DND-41 (cell line): ENCODE measurements at places on chromosomes 7 and 10.

DNA sequence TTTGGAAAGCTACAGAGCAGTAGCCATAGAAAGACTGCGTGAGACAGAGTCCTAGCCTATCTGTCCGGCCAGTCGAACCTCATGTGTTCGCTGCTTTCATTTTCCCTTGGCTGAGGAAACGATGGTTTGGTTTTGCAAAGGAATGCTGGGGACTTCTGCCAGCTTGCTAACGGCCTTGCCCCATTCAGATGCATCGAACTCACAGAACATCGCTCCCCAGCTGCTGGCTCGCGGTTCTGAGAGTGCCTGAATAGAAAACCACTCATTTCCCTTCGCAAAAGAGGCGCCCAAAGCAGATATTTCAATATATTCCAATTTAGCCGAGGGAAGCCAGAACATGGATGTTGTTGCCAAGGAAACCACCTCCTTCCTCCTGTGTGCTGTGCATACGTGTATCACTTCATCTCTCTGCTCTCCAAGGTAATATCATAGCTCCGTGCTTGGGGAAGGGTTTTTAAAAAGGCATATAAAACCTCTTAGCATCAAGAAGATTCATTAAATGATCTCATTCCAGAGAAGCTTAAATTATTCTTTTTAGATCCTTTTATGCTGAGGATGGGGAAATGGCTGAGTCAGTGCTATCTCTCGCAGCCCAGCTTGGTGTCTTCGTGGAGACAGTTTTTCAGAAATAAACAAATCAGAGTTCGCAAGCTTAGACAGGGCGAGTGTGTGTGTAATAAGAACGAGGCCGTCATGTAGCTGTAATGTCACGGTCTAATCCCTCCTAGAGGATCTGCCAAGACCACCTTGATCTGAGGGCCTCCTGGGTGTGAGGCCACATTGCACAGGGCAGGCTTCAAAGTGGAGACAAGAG is 215.2 kb downstream of the RPS24 start:
- DNase-seq, result no peak

- no peak for DNase-seq
These were observed 22.0 kb downstream of the YKT6 start for GRCh38 chr7:44222776-44223261.

GRCh38 chr10:50431133-50431532 is 179.8 kb upstream of the ASAH2 start:
- no peak for DNase-seq

- DNase-seq, result no peak
These were observed 131.7 kb upstream of the ADAM12 start for GRCh38 chr10:126519992-126520391.

- DNase-seq, result no peak
These were observed 1004.2 kb downstream of the GRID1 start for GRCh38 chr10:85362401-85362800.

DNA sequence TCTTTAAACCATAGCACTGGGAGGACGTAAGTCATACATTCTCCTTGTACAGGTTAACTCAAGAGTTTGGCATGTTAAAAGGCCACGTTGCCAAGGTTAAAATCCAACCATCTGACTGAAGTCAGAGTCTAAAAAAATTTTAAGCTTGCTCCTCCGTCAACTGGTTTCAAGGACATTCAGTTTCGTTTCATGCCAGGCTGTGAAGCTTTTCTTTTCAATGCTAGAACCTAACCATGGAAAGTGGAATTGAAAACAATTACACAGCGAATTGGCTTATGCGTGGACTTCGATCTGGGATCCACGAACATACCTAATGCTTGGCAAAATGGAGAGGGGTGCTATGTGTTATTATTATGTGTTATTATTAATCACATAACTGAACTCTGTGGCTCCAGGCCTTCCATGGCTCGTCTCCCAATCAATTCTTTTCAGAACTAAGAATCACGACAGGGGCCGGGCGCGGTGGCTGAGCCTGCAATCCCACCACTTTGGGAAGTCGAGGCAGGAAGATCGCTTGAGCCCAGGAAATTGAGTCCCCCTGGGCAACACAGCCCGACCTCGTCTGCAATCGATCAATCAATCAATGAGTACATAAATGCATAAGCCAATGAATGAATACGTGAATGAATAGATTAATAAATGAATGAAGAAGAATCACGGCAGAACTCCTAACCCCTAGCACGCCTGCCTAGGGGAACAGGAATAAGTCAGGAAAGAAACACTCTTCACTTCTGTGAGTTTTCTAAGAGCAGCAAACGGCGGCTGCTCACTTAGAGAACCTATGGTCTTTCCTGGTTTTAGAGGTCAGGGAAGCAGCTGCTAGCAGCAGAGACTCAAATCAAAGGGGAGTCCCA is 733 bp upstream of the ARL5B start:
- no peak for DNase-seq

DNA sequence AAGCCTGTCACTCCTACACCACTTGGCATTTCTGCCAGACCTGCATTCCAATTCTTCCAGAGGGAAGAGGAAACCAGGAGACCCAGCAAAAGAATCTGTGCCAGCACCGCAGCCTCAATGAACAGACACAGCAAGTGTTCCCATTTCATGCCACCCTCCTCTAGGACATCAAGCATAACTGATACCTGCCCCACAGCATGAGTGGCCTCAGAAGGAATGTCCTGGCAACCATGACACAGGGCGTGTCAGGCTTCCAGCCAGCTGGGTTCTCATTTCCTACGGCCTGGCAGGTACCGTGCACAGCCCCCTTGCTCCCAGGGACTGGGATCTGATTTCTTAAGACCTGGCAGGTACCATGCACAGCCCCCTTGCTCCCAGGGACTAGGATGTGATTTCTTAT is 7.8 kb downstream of the MAD1L1 start:
- DNase-seq, result no peak

DNA sequence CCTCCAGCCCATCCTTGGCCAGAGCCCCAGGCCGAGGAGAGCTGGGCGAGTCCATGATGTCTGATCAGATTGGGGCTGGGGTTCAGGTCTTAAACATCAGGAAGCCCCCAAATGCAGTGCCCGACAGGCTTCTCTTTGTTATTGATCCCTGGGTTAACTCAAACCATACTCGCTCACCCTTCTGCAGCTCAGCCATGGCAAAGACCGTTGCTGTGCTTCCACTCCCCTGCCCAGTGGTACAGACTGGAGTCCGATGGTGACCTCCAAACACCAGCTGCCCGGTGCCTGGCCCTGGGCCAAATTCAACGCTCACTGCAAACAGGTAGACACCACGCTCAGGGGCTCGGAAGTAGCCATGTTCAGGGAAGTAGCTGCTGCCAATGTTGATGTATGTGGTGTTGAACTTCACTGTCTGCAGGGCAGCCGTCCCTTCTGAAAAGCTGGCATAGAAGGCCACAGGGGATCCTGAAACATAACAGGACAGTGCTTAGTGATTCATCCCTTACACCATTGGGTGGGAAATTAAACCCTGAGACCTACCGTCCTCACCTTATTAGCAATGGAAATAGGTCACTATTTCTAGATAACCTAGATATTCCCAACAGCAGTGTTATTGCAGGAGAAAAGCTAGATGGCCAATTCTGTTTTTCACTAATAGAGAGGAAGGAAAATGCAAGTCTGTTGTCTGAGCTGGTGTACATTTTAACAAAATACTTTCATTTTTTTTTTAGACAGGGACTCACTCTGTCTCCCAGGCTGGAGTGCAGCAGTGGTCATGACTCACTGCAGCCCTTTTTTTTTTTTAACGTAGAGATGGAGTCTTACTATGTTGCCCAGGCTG is 20.5 kb downstream of the MMRN2 start:
- DNase-seq, result no peak

DNA sequence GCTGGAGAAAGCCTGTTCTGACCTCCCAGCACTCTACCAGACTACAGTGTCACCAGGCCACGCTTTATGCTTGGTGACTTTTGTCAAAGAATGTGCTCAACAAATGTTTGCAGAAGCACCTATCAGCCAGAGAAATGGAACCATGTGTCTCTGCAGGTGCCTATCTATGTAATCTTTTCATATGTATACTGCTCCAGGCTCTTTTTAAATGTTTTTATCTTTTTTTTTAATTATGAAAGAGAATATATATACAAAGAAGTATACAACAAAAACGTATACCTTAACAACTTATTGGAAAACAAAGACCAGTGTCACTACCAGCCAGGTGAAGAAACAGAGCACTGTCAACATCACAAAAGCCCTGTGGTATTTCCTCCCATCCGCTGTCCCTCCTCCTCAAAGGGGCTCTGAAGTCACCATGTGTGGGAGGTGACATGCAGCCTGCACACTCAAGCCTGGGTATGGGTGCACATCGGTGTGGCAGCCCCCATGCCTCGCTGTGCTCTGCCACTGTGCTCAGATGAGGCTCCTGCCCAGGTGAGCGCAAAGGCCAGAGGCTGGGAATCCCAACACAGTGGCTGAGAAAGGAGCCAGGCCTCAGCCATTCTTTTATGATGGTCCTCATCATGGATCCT is 120.6 kb downstream of the CLEC2L start:
- DNase-seq, result no peak

DNA sequence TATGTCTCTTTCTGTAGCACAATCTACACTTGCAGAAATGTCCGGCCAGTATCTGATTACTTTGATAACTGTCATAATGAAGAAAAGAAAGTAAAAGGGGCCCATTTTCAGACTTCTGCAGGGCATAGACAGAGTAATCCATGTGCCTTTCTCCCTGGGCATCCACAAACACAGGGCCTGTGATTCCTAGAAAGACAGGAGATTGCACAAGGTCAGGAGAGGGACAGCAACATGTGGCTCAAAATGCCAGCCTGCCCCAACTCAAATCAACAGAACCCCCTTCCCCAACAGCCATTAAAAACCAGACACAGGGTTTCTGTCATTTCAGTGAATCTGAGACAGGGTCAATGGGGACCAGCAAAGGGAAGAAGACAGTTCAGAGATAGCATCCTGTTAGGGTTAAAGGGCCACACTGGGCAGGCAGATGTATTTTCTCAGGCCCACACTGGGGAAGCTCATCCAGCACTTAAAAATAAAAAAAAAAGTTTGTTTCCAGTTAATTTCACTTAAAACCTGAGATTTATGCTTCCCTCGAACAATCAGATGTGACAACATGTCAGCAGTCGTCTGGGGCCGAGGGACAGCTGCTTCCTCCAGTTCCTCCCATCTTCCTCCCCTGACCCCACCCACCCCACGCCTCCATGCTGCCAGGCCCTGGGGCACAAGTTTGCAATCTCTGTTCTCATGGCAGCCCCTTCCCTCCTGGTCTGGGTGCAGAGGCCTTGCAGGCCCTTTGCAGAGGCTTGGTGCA is 30.7 kb upstream of the ACSL5 start:
- DNase-seq, result no peak

DNA sequence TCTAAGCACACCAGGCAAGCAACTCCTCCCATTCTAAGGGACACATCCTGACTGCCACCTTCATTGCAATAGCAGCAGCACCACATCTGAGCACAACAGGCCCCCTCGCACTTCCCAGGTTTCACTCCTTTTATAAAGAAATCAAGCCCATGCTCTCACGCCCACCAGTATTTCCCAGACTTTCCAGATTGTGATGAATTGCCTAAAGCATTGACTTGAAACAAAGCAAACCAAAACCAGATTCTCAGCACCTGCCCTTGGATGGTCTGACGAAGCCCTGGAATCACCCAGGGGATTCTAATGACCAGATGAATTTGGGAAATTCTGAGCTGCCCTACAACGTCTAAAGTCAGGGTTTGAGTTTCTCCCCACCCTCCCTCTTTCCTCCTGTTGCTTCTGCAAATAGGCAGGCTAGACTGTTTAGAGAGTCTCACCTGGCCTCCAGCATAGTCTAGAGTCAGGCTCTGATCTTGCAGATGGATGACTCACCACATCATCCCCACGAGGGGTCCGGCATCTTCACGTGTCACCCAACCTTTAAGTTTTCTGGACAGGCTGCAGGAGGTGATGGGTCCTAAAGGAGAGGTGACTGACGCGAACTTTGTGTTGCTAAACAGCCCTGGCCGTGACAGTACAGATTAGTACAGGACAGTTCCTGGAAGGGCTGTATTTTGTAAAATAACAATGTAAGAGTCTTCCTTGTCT is 198.0 kb downstream of the SKIDA1 start:
- DNase-seq, result no peak

GRCh38 chr7:19464751-19465150 is 244.1 kb downstream of the POLR1F start:
- no peak for DNase-seq

- peak; percentile 21 for DNase-seq
These were observed 173.9 kb upstream of the SP4 start for GRCh38 chr7:21253740-21254687.

GRCh38 chr10:23136462-23136861 is 41.1 kb downstream of the MSRB2 start:
- no peak for DNase-seq

GRCh38 chr7:64613653-64614052 is 50.8 kb upstream of the ZNF680 start:
- no peak for DNase-seq

GRCh38 chr7:7209412-7210050 is 27.2 kb downstream of the C1GALT1 start:
- no peak for DNase-seq

DNA sequence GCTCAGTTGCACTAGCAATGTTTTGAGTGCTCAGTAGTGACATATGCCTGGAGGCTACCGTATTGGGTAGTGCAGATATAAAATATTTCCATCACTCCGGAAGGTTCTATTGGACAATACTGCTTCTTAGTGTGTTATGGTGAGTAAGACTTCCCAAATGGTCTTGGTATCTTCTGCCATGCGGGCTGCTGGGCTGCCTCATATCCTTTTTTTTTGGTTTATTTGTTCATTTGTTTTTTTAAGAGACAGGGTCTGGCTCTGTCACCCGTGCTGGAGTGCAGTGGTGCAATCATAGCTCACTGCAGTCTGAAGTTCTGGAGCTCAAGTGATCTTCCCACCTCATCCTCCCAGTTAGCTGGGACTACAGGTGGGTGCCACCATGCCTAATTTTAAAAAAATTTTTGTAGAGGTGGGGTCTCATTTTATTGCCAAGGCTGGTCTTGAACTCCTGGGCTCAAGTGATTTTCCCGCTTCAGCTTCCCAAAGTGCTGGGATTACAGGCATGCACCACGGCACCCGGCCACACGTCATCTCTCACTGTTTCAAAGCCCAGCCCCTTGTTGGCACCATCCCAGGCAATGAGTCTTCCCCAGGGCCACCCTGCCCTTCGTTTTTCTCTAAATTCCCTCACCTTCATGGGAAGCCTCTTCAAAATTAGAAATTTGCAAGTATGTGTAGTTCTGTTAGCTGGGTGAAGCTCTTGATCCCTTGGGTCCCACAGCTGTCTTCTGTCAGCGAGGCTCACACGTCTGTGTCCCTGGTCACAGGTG is 111.0 kb upstream of the KLF14 start:
- DNase-seq, result no peak

- no peak for DNase-seq
These were observed 62.8 kb downstream of the ZRANB1 start for GRCh38 chr10:125004571-125005311.
